ENCODE measurements at places on chromosomes 5 and 9. TPM values are rescaled to one million over a fixed set of nuclear protein-coding genes. Genes with fewer than 3 reads are reported as not detected.

GRCh38 chr5:10695055-10695649, 65.9 kb downstream of the DAP start:
- H3K4me1 ChIP-seq = peaks cover 5% of the 10 kb centered on the region
- no peak overlapping the region for H3K4me3 ChIP-seq
- peak; percentile 87 for DNase-seq
- no peaks in the 10 kb centered on the region for H3K27me3 ChIP-seq
- no peak overlapping the region for H3K27ac ChIP-seq

- no peak overlapping the region for H3K4me3 ChIP-seq
- no peaks in the 10 kb centered on the region for H3K36me3 ChIP-seq
- DNase-seq = no peak
- H3K27me3 ChIP-seq = no peaks in the 10 kb centered on the region
These were observed 107.8 kb downstream of the NUDT12 start for GRCh38 chr5:103454770-103455169.

GRCh38 chr5:147887026-147887627, 8.6 kb downstream of the SCGB3A2 start:
- peak; percentile 63 for DNase-seq
- H3K4me3 ChIP-seq = no peak overlapping the region

GRCh38 chr9:112012026-112012902, 115.7 kb downstream of the UGCG start:
- H3K36me3 ChIP-seq = no peaks in the 10 kb centered on the region
- H3K4me1 ChIP-seq = no peaks in the 10 kb centered on the region
- no peak overlapping the region for H3K27ac ChIP-seq
- H3K27me3 ChIP-seq = no peaks in the 10 kb centered on the region
- no peak overlapping the region for H3K4me3 ChIP-seq

GRCh38 chr5:16493261-16493660, 27.7 kb upstream of the ZNF622 start:
- no peak for DNase-seq
- no peaks in the 10 kb centered on the region for H3K36me3 ChIP-seq
- no peak overlapping the region for H3K27ac ChIP-seq
- H3K4me1 ChIP-seq = no peaks in the 10 kb centered on the region

DNA sequence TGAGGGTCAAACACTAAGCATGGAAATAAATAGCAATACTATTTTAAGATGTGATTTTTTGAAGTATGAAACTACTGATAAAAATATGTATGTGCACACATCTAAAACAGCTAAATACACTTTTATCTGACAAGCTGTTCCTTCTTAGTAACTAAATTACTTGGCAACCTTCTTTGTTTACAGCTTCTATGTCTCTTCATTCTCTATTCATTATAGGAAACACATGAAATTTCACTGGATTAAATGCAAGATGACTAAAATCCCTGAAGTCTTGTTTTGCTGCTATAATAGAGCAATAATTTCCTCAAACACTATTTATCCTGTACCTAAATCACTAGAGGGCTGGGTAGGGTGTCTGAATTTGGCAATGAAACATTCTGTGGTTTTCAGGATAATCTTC, 11.7 kb downstream of the RICTOR start:
- H3K27me3 ChIP-seq = no peaks in the 10 kb centered on the region
- H3K4me1 ChIP-seq = no peaks in the 10 kb centered on the region
- DNase-seq = no peak

DNA sequence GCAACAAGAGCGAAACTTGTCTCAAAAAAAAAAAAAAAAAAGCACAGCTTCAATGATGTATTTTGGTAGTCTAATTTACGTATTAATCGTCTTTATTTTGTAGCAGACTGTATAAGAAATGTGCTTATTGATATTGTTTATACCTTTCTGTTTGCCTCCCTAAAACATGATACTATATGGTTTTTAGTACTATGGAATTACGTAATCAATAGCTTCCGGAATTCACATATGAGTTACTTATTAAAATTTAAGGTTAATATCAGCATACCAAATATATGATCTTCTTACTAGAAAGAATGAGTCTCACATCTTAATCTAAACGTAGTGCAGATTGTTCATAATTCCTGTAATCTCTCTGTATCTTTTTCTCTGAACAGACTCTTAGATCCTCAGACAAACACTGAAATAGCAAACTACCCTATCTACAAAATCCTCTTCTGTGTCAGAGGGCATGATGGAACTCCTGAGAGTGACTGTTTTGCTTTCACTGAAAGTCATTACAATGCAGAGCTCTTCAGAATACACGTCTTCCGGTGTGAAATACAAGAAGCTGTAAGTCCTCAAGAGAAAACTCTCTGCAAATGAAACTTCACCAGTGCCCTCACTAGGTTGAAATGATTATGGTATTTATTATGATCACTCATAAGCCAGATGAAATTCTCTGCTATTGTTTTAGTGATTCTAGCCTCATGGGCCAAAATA, 44.4 kb upstream of the GPR21 start:
- H3K4me3 ChIP-seq = no peak overlapping the region
- peaks cover 60% of the 10 kb centered on the region for H3K36me3 ChIP-seq
- H3K4me1 ChIP-seq = no peaks in the 10 kb centered on the region
- no peaks in the 10 kb centered on the region for H3K27me3 ChIP-seq

DNA sequence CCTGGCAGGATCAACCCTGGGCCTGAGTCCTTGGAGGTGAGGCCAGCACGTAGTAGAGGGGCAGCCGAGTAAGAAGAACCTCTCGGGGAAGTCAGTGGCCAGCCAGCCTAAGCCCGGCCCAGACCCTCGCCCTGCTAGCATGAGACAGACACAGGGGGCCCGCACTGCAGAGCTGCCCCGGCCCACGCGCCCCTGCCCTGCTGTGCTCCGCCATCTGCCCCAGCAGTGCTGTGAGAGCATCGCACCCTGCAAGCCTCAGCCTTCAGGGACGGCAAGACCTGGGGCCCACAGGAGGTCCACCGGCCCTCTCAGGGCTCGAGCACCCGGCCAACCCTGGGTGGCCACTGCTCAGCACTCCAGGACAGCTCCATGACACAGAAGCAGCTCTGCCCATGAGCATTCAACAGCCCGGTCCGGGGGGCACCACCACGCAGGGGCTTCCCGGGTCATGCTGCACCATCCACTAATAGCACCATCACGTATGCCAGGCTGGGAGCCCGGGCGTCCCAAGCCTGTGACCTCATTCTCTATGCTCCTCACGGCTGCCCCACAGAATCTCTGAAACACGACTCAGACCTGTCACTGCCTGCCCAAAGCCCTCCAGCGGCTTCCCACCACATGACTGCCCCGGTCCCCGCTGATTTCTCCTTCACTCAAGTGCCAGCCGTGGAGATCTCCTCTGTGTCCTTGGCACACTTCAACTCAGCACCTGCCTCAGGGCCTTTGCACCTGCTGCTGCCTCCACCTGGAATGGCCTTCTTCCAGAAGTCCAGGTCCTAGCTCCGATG, 38.1 kb downstream of the ADAMTS2 start:
- H3K4me3 ChIP-seq = no peak overlapping the region
- H3K27me3 ChIP-seq = no peaks in the 10 kb centered on the region
- no peaks in the 10 kb centered on the region for H3K36me3 ChIP-seq
- no peaks in the 10 kb centered on the region for H3K4me1 ChIP-seq

DNA sequence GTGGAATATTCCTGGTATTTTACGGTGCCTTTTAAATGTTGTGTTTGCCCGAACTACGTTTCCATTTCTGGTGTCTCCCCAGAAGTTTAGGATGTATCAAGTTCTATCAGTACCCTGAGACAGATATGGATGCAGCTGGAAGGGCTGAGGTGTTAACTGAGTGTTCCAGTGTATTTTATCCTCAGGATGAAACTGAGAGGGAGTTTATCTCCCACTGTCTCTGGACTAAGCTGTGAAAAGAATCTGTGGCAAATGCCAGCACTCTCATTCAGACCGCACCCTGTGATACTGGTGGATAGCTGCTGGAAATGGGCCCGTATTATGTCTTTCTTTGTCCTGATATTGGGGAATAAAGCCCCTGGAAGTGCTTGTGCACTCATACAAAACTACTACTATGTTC, 887.2 kb upstream of the TYRP1 start:
- no peaks in the 10 kb centered on the region for H3K36me3 ChIP-seq
- no peaks in the 10 kb centered on the region for H3K4me1 ChIP-seq
- DNase-seq = no peak
- H3K4me3 ChIP-seq = no peak overlapping the region
- H3K27me3 ChIP-seq = no peaks in the 10 kb centered on the region

DNA sequence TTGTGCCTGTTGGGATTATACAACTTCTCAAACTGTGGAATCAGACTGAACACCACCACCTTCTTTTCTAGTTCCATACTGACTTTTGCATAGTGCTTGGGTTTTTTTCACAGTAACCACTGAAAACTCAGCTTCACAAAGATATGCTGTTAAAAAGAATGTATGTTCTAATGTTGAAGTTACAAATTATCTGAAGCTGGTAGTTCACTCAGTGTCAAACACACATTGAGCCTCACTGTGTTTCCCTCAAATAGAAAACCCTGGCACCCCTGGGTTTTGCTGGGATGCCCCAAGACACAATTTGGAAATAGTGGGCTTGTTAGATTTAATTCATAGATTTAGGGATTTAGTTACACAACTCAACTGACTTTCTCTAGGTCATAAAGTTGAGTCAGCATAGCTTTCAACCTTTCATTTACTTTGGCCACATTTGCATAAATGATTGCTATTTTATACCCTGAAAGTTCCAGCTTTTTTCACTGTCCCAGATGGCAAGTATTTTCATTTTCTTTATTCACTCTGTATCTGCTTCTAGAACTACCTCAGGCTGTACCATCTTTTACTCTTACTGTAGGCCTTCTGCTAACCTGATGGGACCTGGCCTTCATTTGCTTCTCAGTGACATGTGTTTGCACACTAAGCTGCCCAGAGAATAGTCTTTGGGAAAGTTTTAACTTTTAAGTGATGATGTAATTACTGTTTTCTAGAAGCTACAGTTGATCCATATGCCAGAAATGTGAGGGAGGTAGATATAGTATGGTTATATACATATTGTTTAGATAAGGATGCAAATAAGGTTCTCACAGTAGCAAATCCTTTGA, 115.1 kb downstream of the CDC42SE2 start:
- no peak overlapping the region for H3K27ac ChIP-seq
- no peaks in the 10 kb centered on the region for H3K4me1 ChIP-seq
- H3K27me3 ChIP-seq = no peaks in the 10 kb centered on the region
- no peak overlapping the region for H3K4me3 ChIP-seq
- no peaks in the 10 kb centered on the region for H3K36me3 ChIP-seq
- no peak for DNase-seq

The SPINK13 gene
- total RNA-seq = not detected

The TYRP1 gene
- total RNA-seq = 0.57 TPM
